ENCODE measurements at places on chromosomes 5 and 9. TPM values are rescaled to one million over a fixed set of nuclear protein-coding genes. Genes with fewer than 3 reads are reported as not detected.
A peak's percentile ranks its signal among the peaks of the same experiment; 100 is the strongest.

The OBP2B gene
- not detected for total RNA-seq

DNA sequence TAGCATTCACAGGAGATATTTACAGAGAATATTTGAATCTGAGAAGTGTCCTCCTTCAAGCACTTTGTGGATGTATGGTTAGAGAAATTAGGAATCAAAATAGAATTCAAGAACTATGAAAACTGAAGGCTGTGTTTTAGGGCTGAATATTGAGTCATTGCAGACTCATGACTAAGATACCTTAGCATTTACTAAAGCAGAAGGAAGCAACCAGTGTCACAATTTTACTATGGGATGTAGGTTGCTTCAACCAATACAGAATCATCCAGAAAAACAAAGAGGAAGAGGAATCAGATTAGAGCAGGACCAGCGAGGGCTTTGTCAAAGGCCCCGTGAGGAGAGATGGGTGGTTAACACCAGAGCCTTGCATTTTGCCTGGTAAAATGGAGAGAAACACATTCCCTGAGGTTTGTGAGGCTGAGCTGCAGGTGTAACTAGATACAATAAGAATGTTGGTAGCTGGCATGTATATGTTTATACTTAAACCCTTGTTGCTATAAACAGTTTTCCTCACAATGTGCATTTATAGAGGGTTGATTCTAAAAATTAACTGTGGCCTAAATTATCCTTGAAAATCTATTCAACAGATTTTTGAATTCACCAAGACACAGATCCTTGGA, 518.1 kb downstream of the AGTPBP1 start:
- DNase-seq = no peak

- DNase-seq = no peak
Observed at GRCh38 chr9:90169490-90169889, 473.1 kb downstream of the DIRAS2 start.

DNA sequence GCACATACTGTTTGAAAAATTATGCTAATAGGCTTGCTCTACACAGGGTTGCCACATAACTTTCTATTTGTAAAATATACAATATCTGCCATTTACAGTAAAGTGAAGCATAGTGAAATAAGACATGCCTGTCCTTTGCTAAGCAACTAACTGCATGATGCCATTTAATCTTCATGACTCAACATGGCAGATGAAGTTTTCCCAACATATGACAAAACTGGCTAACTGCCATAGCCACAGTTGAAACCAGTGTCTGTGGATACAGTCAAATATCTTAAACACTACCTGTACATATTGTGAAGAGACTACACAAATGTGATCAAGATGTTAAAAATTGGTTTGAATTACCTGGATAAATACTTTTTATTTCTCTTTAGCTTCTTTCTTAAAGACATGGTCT, 3.1 kb upstream of the DMAC1 start:
- no peak for DNase-seq

DNA sequence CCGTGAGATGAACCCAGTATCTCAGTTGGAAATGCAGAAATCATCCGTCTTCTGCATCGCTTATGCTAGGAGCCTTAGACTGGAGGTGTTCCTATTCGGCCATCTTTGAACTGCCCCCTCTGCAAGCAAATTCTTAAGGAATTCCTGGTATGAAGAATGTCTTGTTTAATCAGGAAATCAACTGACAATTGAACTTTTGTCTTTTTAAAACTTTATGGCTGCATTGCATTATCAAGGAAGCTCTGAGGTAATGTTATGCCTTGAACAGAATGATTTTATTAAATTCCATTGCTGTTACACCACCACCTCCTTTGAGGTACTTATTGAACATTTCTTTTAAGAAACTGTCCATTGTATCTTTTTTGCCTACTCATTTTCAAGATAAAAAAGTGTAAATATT, 1915.7 kb upstream of the CDH9 start:
- DNase-seq = peak; percentile 10

All from A673 (cell line).